ENCODE measurements at places on chromosomes 7 and 10.
A peak's percentile ranks its signal among the peaks of the same experiment; 100 is the strongest.

DNA sequence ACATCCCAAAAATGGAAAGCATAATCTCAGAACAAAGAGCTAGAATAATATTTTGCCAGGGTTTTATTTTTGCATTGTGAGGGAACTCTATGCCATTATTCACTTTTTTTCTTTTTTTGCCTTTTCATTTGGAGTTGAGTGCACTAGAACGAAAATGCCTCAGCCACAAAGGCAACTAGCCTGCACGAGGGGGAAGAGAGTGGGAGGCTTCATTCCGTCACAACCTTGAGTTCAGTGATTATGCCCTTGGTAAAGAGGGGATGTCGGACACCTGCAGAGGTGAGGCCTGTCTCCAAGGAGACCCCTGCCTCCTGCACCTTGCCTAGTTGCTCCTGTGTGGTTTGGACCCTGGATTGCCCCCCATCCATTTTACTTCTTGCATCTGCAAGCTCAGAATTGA is 232.7 kb downstream of the TEX36 start:
- DNase-seq, result no peak

GRCh38 chr10:72649291-72649690 is 23.4 kb upstream of the MICU1 start:
- DNase-seq, result no peak

DNA sequence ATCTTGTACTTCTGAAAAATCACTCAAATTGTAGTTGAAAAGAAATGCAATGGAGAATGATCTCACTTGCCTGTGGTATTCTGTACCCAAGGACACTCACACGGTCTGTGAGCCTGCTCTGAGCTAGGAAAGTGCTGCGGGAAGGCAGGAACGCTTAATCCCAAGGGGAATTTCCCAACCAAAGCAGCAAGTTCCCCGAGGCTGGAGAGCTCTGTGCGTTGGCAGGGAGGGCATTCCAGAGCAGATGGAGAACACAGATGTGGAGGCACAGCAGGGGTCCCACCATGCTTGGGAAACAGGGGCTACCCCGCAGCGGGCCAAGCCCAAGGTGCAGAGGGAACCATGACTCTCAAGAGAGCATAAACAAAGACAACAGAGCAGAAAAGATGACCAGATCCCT is 13.6 kb downstream of the SVIL start:
- no peak for DNase-seq

GRCh38 chr10:119997429-119997828 is 104.9 kb downstream of the SEC23IP start:
- no peak for DNase-seq

DNA sequence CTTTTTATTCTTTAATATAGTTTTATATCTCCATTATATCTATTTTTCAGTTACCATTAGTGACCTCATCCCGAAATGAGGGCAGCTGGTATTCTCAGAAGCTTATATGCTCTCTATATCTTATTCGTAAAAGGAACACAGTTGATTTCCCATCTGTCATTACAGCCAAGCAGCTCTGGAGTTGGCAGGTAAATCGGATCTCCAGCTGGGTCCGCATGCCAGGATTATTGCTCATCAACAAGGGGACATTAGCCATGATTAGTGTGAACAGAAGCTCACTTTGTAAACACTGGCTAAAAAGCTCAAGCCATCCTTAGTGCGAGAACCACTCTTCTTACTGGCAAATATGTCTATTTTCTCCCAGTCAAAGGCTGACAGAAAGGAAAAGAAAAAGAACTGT is 180.3 kb downstream of the NPSR1 start:
- DNase-seq, result no peak

GRCh38 chr7:2982831-2983230 is 60.8 kb downstream of the CARD11 start:
- peak; percentile 44 for DNase-seq

DNA sequence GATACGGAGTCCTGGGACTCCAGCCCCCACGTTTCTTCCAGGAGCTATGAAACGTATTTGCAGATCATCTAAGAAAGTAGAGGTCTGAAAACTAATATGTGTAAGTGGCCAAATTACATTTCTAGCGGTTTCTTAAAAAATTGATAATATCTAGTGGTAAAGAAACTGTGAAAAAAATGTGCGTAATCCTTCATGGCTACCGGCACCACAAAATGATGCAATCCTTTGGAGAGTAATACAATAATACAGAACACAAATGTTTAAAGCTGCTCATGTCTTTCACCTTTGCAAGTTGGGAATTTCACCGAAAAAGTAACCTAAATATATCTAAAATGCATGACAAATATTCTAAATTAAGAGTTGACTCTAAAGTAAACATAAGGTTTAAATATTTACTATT is 742.1 kb downstream of the GRID1 start:
- DNase-seq, result no peak

- DNase-seq, result no peak
Observed at GRCh38 chr10:851901-852300, 79.6 kb downstream of the LARP4B start.

All from stimulated activated CD8-positive, alpha-beta memory T cell treated with anti-CD3 and anti-CD28 coated beads, Interleukin-15, amount 100 ng/mL, for 4 hours (primary cell).